ENCODE measurements at places on chromosomes 4 and X.

DNA sequence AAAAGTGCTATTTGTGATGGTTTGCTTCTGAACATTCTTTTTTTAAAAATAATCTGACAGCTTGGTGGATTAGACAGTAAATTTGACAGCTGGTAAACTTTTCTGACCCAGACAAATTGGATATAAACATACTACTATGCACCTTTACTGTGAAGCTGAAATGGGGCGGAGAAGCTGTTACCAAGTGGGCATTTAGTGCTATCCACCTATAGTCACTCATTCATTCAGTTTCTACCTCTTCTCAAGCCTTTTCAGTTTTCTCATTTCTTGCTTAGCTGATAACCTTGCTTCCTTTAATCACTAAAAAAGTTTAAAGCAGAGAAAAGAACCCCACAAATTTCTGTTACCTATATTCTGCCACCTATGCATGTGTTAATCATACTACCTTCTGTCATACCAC lies 5.2 kb downstream of the RPS3A start:
- no peak for DNase-seq

DNA sequence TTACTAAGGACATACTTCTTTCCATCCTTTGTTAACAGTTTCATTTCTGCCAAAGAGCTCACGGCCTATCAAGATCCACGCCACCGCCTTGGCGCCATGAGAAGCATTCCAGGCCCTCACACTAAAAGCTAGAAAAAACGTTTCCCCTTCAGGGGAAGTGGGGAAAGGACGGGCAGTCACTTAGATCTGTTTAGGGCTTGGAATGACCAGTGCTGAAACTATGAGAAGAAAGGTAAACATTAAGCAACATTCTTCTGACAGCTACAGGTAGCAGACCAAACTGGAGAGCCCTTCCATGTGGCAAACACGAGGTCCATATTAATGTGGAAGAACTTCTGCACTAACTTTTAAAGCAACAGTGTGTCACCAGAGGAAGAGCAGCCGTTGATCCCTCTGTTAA lies 146.7 kb downstream of the SH3KBP1 start:
- no peak for DNase-seq

- no peak for DNase-seq
Measured at GRCh38 chrX:86002076-86002896, 45.1 kb downstream of the CHM start.

GRCh38 chrX:56503941-56504673 lies 59.3 kb upstream of the UBQLN2 start:
- DNase-seq, result no peak

- DNase-seq, result no peak
Measured at GRCh38 chr4:100981447-100982204, 365.7 kb downstream of the PPP3CA start.

GRCh38 chr4:6946497-6946896 lies 36.9 kb downstream of the TBC1D14 start:
- DNase-seq, result no peak

DNA sequence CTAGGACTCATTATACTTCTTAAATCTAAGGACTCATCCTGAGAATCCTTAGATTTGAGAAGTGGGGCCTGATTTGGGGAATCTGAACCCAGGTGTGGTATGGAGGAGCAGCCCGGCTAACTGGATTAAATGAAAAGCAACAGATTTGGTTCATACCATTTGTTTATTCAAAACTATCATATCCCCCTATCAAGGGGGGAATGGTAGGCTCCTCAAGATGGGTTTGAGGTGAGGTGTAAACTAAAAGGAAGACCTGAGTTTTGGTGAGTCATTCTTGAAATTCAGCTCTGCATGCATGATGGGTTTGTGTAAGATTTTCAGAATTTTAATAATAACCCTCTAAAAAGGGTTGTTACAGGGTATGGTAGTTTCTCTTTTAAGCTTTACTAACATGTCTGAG lies 53.4 kb downstream of the CASP6 start:
- no peak for DNase-seq

GRCh38 chr4:20418861-20419451 lies 167.3 kb downstream of the SLIT2 start:
- DNase-seq, result no peak

DNA sequence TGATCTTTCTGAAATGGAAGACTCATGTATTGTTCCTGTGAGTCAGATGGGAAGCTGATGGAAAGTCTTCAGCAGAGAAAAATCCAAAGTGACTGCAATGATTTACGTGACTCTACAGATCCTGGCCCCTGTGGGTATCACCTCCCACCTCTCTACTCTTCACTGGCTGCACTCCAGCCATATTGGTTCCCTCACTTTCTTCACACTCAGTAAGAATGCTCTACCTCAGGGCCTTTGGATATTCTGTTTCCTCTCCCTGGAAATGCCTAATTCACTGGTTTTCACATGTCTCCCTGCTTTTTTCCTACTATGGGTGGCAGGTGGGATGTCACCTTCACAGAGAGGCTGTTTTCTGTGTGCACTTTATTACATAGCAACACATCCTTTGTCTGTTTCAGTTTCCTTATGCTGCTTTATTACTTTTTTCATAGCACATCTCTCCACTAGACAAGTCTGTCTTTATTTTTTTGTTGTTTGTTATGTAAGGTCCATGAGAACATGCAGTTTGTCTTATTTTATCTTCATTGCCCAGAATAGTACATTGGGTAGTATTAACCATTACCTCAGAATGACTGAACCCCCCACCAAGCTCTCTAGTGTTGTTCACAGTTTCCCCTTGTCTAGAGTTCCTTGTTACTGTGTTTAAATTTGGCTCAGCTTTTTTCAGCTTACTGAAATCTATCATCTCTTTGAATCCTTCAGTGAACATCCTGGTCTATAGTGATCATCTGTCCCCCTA lies 57.6 kb upstream of the CLNK start:
- DNase-seq, result no peak

DNA sequence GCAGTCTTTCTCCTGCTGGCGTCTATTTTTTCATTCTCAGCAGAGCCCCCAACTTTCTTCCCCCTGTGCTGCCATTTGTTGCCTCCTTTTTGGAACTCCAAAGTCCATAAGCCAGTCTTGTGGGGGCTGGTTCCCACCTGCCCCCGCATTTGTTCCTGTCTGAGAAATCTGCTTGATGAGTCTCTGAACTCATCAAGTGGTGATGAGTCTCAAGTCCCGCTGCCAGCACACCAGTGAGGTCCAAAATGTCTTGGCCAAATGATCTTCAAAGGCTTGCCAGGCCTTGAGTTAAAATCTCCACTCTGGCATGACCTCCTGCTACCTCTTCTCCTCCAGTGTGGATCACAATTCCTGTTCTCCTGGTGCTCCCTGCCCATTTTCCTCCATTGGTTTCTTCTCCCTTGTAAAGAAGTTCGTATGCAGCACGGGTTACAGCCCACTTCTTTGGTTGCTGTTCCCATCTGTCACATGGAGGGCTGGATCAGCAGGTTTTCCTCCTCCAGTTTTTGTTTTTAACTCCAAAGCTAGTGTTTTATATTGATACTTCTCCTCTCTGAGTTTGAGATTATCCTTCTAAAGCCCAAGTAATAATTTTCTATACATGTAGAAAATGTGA lies 72.7 kb upstream of the LIMCH1 start:
- DNase-seq, result no peak

- DNase-seq, result peak; percentile 18
Measured at GRCh38 chr4:69823481-69824186, 36.3 kb downstream of the SULT1E1 start.

DNA sequence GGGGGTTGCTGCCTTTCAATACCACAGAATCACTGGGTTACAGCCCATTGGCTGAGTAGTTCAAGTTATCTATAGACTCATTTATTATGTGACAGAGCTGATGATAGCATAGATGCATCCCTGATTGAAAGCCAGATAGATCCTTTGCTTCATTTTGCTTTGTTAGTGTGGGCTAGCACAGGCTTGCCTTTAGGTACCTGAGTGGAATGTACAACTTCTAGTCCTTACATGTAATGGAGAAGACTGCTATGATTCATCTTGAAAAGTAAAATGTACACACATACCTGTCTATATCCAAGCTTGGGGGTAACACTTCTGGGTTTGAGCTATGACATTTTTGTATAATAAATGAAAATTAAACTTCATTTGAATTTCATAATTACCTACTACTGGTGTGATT lies 226.0 kb upstream of the FTHL17 start:
- DNase-seq, result no peak

GRCh38 chrX:122445466-122445865 lies 738.6 kb upstream of the GRIA3 start:
- no peak for DNase-seq

DNA sequence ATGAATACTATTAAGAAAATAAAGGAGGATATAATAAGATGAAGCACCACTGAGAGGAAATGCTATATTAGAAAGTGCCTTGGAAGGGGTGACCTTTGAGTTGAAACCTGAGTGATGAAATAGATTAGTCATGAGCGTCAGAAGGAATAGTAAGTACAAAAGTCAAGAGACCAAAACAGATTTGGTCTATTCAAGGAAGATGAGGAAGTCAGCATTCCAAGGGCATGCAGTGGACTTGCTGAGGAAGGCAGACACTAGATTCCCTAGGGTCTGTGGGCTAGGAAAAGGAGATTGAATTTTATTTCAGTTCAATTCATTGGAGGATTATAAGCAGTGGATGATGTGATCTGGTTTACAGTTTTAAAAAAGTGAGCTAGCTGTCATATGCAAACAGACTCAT lies 73.0 kb upstream of the WDFY3 start:
- DNase-seq, result no peak

DNA sequence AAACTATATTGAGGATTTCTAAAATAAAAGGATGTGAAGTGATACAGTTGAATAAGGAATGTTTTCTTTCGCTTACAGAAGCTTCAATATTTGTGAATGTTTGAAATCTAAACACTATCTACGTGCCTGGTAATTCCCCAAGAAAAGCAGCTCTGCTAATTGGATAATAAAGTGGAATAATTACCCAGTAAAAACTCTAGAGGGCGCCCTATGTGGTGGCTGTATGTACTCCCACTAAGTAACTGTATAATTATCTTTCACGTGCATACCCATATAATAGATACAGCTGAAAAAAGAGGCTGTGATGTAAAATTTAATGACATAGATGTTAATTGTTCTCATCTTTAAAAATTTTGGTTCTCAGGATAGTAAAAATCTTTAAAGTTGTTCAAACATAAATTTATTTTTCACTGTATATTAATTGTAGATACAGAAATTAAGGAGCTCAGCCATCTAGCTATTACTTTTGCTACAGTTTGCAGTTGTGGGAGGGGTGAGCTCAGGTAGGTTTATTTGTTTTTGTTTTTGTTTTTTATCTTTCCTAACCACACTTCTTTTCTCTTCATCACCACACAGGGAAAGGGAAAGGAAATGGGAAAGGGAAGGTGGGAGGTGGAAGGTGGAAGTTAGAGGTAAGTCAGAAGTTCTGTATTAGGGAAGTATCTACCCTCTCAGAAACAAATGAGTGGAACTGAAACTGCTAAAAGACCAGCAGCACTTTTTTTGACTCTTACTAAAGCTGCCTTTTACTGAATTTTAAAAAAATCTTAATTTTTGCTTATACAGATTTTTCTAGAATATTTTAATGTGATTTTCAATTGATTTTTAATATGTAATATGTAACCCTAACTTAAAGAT lies 151.7 kb upstream of the RPS6KA6 start:
- no peak for DNase-seq

DNA sequence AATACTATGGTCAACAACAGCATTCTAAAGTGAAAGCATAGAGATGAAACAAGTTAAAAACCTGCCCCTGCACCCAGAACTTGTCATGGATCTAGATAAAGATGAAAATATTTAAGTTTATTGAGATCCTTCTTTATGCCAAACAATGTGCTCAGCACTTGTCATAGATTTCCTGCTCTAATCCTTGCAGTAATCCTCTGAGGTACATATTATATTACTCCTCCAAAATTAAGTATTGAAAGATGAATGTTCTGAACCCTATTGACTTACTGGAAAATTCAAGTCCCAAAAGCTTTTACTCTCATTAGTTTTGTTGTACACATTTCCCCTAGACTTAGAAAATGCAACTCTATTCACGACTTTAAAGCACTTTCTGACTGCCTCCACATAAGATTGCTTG lies 35.6 kb downstream of the CAMK2D start:
- DNase-seq, result no peak
